Activated B cell treated with CpG ODN at 0.5 μM for 24 hours (primary cell): ENCODE measurements at places on chromosomes 13 and 19.

DNA sequence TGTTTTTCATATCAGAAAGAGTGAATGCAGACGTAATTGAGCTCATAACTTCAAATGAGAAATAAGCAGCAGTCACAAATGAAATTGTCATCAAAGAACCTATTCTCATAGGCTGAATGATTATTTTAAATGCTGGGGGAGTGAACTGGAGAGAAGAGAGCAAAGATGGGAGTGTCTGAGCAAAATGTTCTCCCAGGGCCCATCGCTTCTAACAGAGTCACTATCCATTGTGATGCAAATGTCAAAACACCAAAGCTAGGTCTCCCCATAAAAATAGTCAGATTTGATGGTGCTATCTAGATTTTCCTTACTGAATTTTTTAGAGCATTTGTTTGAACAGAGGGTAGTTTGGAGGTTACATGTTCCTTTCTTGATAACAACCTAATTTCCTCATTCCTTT, 278.7 kb downstream of the PCDH9 start:
- no peak for DNase-seq

- no peak for DNase-seq
Observed at GRCh38 chr19:48627201-48627864, 8.0 kb downstream of the SPHK2 start.

DNA sequence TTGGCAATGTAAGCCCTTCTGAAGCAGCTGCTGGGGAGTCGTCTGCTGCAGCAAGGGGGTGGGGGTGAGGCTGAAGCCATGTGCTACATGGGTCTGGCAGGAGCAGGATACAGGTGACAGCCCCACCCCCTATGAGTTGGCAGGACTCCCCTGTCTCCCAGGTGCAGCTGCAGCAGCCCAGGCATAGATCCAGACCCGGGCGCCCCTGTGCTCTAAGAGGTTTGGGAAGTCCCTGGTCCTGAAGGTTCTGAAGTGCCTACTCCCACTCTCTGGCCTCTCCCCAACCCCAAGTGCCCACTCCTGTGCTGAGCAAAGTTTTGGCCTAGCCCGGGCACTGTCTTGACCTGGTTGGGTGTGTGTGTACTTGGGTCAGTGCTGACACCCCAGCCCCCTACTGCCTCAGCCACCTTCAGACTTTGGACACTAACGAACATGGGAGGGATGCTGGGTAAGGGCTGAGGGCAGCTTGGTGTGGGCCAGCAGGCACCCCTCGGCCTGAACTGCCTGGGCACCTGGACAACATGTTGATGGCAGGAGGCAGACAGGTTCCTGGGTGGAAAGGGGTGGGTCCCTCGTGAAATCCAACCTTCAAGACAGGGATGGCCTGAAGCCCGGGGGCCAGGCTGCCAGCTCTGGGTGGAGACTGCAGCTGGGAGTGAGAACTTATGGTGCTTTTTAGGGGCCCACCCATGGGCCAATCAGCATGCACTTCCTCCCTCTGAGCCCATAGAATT, 54.1 kb upstream of the SLITRK6 start:
- DNase-seq = peak; percentile 8

DNA sequence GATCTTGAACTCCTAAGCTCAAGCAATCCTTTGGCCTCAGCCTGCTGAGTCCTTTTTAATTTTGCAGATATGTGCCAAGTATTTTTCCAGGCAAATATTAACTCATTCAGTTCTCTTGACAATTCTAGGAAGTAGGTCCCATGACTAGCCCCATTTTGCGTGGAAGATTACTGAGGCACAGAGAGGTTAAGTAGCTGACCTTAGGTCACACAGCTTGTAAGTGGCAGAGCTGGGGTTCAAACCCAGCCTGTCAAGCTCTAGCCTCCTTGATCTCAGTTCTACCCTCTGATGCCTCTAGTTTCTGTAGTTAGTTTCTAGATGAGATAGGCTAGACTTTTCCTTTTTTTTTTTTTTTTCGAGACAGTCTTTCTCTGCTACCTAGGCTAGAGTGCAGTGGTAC, 18.1 kb downstream of the CYP4F22 start:
- DNase-seq = no peak

DNA sequence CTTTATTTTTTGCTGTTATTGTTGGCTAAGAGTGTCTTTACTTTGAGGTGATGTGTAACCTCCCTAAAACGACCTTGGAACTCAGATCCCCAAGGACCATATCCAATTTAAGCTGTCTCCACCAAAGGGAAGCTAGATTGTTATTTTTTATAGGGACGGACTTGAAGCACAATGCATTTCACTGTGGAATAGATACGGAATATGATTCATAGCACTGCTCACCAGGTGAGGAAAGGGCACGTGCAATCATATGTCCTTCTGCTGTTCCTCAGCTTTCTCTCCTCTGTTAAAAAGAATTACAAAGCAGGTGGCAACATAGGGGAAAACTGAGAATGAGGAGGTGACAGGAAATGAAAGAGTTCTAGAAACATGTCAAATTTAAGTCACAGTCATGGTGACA, 679.0 kb downstream of the PCDH9 start:
- DNase-seq = no peak
